ENCODE measurements at places on chromosomes 1 and 21.

GRCh38 chr1:12745992-12746323 is at the start of gene CFAP107:
Gene CFAP107 (plus strand): TSS chr1:12746200. CDS start chr1:12746431, 231 bp downstream.
- no peak for DNase-seq

DNA sequence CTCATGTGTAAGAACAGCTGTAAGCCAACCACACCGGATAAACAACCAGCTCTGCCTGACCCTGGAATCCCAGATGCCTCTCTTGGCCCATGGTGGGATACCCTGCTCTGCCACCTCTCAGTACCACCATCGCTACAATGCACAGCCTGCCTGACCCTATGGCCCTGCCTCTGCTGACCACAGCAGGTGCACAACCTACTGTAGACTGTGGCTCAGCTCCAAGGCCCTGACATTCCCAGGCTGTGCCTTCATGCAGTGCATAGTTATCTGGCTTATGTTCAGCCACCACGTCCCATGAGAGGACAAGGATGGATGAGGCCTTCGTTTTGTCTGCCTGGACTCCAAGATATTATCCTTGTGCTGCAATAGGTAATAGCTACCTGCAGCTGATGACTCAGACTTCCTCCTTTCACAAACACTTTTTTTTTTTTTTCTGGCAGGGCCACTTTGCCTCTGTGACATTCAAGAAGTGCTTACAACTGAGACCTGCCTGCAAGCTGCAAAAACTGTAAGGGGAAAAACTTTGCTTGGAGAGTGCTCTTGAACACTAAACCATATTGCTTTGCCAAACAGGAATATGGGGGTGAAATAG is 177.7 kb downstream of the URB2 start:
- no peak for DNase-seq

DNA sequence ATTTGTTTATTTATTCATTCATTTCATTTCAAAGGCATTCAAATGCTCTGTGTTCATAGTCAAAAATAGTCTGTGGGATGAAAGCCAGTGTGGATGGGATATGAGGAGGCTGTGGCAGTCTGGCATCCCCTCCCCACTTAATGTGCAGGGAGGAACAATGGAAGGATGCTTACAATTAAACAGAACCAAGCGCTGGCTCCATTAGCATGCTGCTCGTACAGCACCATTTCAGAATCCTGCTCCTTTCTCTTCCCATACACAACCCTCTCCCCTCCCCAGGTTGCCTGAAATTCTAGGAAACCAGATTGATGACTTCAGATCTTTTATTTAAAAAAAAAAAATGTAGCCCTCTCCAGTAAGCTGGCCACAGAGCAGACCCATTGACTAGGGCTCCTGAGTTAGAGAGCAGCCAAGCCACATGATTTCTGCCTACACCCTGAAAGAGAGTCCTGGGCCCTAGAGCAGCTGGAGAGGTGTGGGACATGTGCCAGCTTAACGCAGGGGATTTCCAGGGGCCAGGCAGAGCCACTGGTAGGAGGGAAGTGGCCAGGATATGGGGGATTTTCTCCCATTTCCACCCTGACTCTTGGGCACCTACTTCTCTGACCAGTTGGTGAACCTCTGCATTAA is 205.2 kb downstream of the ASTN1 start:
- DNase-seq: no peak

GRCh38 chr1:47555306-47555705 is 117.5 kb downstream of the FOXD2 start:
- DNase-seq: no peak

DNA sequence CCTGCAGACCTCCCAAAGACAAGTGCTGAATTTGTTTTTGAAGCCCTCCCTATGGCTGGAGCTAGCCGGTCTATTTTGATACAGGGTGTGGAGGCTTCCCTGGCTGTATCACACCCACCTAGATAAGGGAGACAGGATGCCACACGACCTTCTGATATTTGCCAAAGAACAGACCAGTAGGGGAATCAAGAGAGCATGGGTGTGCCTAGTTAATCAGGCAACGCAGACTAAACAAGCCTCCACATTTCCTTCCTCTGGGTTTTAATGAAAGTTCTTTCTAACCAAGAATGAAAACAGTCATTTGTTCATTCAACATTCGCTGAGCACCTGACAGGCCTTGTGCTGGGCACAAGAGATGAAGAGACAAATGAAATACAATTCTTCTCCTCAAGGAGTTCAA is 446.8 kb downstream of the PLPP3 start:
- DNase-seq: no peak

DNA sequence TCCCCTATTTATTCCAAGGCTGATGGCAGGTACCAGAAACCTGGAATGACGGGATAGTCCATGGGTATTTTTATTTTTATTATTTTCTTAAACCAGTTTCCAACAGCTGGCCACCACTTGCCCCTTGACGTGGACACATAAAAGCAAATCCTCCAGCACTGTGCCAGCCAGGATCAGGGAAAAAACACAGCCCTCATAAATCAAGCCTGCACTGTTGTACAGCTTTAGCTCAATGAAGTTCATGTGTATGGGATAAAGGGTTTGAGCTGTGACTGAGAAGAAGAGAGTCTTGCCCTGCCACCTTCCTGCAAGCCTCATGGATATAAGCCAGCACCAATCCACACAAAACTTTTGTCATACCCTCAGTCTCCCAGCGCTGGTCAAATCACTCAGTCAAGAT is 303.8 kb upstream of the SPAG17 start:
- no peak for DNase-seq

DNA sequence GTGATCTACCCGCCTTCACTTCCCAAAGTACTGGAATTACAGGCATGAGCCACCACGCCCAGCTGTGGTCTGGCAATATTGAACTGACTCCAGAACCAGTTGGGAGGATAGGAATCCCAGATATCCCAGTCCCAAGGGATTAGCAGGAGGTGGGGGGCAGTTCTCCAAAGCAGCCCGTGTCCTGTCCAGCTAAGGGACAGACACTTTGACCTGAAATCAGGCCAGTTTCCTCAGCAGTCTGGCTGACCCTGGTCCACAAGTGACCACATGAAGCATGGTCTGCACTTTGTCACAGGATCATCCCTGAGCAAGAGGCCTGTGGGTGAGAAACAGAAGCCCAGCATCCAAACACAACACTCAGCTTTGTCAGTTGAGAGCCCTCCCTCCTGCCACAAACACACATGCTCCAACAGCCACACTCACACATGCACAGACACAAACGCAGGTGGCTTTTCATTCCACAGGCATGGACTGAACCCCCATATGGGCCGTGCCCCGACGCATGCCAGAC is 2.7 kb upstream of the FDPS start:
- DNase-seq: no peak

GRCh38 chr1:216820345-216820744 is 97.1 kb upstream of the ESRRG start:
- no peak for DNase-seq

- no peak for DNase-seq
These were observed 93.5 kb downstream of the KIF26B start for GRCh38 chr1:245248231-245248731.

GRCh38 chr1:98103617-98104285 is 182.9 kb upstream of the DPYD start:
- no peak for DNase-seq

GRCh38 chr1:12409681-12410080 is 179.9 kb downstream of the VPS13D start:
- DNase-seq: no peak

DNA sequence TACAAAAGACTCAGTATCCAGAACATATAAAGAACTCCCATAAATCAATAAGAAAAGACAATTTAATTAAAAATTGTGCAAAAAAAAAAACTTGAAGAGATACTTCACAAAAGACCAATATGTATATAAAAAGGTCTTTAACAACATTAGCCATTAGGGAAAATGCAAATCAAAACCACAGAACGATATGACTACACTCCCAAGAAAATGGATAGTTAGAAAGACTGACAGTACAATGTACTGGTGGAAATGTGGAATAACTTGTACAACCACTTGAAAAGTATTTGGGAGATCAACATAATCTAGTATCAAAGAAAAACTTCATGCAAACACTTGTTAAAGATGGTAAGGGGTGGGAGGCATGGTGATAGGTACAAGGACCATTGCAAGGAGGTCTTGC is 3.9 kb upstream of the CLCA1 start:
- no peak for DNase-seq

GRCh38 chr1:36392836-36393235 is 4.9 kb downstream of the LSM10 start:
- no peak for DNase-seq

All from stimulated activated CD4-positive, alpha-beta T cell treated with anti-CD3 and anti-CD28 coated beads, Interleukin-2, amount 100 ng/mL, for 4 hours (primary cell).